Myometrial cell (primary cell): ENCODE measurements at places on chromosomes 16 and 17. TPM values are rescaled to one million over a fixed set of nuclear protein-coding genes. Genes with fewer than 3 reads are reported as not detected.

The CCDC200 gene
- not detected in 2 replicates for total RNA-seq

The GOSR1 gene
- total RNA-seq, result 8.9 and 20.2 TPM in 2 replicates

The CALB2 gene
- total RNA-seq, result not detected in 2 replicates

The CACNG3 gene
- not detected in 2 replicates for total RNA-seq

The CCL15 gene
- total RNA-seq, result not detected in 2 replicates

The SYT17 gene
- total RNA-seq, result not detected in 2 replicates

The SMPD3 gene
- total RNA-seq, result 0.18 and 0.58 TPM in 2 replicates

The TMEM92 gene
- 0.29 and 0.89 TPM in 2 replicates for total RNA-seq

The AATK gene
- total RNA-seq, result not detected in 2 replicates

The SNF8 gene
- total RNA-seq, result 127 and 169 TPM in 2 replicates

The TMC7 gene
- total RNA-seq, result under 0.01 TPM in 2 replicates

The KRTAP4-5 gene
- total RNA-seq, result not detected in 2 replicates

The GTF3C1 gene
- 64.3 and 122 TPM in 2 replicates for total RNA-seq

The MMP15 gene
- 0.18 TPM in 1 of 2 replicates, not detected in the other for total RNA-seq

The CLEC19A gene
- not detected in 2 replicates for total RNA-seq

The ANKRD40CL gene
- not detected in 2 replicates for total RNA-seq

The FSCN2 gene
- total RNA-seq, result 0.35 TPM in 1 of 2 replicates, not detected in the other

The GPR142 gene
- total RNA-seq, result not detected in 2 replicates

The SHISA9 gene
- total RNA-seq, result not detected in 2 replicates

The LGALS9B gene
- total RNA-seq, result not detected in 2 replicates

The STARD3 gene
- total RNA-seq, result 39.5 and 70.1 TPM in 2 replicates

The KRT39 gene
- total RNA-seq, result not detected in 2 replicates

The RUSF1 gene
- 66.6 and 92.8 TPM in 2 replicates for total RNA-seq

The GNAO1 gene
- 0.53 TPM in 1 of 2 replicates, not detected in the other for total RNA-seq

The PABPN1L gene
- total RNA-seq, result not detected in 2 replicates

The MRPL28 gene
- total RNA-seq, result 147 and 185 TPM in 2 replicates

The MYH2 gene
- total RNA-seq, result under 0.01 TPM in 1 of 2 replicates, not detected in the other

The C1QTNF1 gene
- 20.7 and 28.3 TPM in 2 replicates for total RNA-seq

The KRTAP1-5 gene
- total RNA-seq, result 15.4 and 18.2 TPM in 2 replicates

The MYH1 gene
- not detected in 2 replicates for total RNA-seq

The CRYM gene
- total RNA-seq, result not detected in 2 replicates

The TEDC2 gene
- 10.8 and 28.8 TPM in 2 replicates for total RNA-seq

The HBA1 gene
- total RNA-seq, result not detected in 2 replicates

The UBALD2 gene
- total RNA-seq, result 7.6 and 16.7 TPM in 2 replicates

The FOXC2 gene
- 0.29 and 0.53 TPM in 2 replicates for total RNA-seq

The HEATR9 gene
- total RNA-seq, result not detected in 2 replicates

The BCO1 gene
- not detected in 2 replicates for total RNA-seq

The SP6 gene
- total RNA-seq, result not detected in 2 replicates

The RAMP2 gene
- total RNA-seq, result 1.9 and 5.5 TPM in 2 replicates

The CIAO2B gene
- total RNA-seq, result 143 and 174 TPM in 2 replicates
